ENCODE measurements at places on chromosomes 4 and X.

- no peak for DNase-seq
Observed at GRCh38 chrX:150196285-150196684, 166.8 kb upstream of the MAMLD1 start.

DNA sequence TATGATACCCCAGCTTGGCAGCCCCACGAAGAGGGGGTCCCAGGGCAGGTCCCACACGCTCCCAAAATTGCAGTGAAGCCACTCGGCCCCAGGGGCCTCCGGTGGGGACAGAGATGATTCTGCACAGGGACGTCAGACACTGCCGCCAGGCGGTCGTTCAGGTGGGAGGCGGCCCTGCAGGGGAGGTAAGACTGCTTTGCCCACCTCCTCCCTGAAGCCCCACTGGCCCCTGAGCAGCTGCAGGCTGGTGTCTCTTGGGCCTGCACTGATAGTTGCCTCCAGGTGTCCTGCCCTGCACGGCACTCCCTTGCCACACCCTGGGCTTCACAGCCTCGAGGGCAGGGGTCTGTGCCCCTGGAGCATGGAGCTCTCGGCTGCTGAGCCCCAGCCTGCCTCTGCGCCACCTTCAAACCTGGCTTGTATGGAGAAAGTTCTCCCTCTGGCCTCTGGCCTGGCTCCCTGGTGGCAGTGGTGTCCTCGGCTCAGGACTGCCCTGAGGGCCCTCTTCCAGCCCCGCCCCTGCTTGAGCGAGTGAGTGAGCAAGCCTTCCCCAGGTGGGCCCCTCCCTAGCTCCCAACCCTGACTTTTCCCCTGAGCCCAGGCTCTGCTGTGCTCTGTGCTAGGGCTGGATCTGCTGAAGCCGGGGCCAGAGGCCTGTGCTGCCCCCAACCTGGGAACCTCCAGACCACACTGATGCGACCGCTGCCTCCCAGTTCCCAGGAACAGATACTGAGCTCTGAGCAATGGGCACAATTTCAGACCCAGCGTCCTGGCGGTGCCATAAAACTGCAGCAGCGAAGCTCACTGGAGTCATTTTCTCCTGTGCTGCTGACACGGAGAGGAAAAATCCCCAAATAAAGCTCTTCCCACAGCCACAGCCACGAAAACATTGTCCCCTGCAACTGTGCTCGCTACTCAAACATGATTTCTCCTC is 16.1 kb downstream of the ADRA2C start:
- no peak for DNase-seq

DNA sequence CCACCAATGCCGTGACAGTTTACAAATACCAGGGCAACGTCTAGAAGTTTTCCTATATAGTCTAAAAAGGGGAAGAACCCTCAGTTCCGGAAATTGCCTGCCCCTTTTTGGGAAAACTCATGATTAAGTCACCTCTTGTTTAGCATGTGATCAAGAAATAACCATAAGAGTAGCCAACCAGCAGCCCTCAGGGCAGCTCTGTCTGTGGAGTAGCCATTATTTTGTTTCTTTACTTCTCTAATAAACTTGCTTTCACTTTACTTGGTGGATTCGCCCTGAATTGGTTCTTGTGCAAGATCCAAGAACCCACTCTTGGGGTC is 20.0 kb upstream of the HOPX start:
- DNase-seq: no peak

- DNase-seq: no peak
Observed at GRCh38 chr4:183599690-183600089, 59.3 kb downstream of the RWDD4 start.

DNA sequence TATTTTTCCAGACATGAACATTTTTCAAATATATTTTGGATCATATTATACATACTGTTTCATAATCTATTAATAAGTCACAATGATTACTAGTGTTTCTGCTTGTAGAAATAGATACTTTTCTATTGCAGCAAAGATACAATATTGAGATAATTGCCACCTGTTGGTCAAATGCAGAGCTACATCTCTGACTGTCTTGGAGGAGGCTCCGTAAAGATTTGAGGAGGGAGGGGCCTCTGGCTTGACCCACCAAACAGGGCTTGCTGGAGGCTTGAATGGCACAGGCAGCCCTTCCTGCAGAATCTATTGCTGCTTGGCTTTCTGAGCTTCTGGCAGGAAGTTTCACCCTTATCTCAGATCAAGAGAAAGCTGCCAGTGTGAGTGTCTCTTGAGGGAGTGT is 99.3 kb upstream of the ARMCX2 start:
- peak; percentile 1 for DNase-seq

DNA sequence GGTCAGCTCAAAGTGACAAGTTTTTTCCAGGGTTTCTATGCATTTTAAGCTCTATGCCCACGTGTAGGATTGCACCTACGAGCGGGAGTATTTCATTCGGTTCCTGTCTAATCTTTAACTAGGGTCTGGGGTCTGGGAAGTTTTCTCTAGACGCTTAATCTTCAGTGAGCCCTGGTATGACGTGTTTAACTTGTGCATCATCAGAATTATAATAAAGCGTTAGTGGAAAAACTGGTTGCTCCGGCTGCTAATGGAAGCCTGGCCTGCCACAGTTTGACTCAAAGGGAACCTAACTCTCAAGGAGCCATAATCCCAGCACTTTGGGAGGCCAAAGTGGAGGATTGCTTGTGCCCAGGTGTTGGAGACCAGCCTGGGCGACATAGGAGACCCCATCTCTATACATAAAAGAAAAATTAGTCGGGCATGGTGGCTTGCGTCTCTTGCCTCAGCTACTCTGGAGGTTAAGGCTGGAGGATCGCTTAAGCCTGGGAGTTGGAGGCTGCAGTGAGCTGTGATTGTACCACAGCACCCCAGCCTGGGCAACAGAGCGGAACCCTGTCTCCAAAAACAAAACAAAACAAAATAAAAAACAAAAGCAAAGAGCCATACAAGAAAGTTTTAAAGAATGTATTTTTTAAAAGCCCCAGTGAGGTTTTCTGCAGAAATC is 30.2 kb downstream of the ARSD start:
- no peak for DNase-seq

GRCh38 chr4:80529026-80529425 is 193.5 kb downstream of the CFAP299 start:
- DNase-seq: no peak

DNA sequence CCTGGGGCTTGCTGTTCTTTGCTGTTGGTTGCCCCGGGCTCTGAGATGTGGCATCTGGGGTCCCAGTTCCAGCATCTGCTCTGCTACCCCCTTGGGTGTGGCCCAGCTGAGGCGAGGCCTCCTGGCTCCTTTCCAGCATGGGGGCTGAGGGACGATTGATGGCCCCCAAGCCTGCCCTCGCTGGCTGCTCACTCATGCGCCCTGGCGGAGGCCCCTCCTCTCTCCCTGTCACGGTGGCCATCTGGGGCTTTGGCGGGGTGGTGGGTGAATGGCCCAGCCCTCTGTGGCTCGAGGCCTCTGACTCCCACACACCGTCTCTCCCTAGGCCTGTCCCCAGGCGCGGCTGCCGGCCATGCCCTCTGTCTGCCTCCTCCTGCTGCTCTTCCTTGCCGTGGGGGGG is 1.8 kb downstream of the PLXNA3 start:
- no peak for DNase-seq

DNA sequence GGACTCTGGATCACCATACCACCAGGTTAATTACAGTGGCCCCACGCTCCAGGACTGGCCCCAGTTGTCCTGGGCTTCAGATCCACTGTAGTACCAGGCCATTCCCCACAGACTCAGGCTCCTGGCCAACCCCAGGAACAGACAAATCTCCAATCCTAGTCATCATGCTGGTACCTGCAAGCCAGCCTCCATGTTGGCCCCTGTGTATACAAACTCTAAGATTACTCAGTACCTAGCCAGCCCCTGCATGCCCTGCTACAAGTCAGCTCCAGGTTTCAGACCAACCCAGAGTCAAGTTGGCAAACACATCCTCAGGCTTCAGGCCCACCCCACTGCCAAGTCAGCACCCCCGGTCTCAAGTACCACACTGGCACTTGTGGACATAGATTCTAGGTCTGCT is 85.9 kb downstream of the KLF8 start:
- DNase-seq: no peak

DNA sequence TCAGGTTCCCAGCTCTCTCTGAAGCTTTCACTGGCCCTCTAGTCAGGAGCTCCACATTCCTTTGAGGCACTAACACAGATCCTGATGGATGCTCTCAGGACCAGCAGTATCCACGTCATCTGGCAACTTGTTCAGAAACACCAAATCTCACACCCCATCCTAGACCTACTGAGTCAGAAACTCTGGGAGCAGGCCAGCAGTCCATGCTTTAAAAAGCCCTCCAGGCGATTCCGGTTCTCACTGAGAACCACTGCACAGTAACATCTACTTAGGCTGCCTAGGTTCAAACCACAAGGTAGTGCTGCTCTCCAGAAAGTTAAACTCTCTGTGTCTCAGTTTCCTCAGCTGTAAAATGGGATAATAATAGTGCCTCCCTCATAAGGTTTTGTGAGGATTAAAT is 55.3 kb downstream of the CCDC158 start:
- no peak for DNase-seq

DNA sequence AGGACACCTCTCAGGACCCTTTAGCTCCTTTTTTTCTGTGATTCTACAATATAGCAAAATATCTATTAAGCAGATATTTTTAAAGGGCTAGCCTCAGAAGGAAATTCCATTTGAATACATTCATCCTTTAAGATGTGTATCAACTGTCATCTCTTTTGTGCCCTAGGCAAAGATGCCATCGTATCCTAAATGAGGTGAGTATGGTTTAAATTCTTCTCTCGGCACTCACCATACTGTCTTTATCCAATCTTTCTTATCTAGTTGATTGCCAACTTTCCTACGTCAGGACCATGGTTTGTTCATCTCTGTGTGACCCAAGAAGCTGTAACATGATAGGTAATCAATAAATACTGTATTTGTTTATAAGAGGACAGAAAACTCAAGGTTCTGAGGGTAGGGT is 176.0 kb downstream of the LDB2 start:
- no peak for DNase-seq

DNA sequence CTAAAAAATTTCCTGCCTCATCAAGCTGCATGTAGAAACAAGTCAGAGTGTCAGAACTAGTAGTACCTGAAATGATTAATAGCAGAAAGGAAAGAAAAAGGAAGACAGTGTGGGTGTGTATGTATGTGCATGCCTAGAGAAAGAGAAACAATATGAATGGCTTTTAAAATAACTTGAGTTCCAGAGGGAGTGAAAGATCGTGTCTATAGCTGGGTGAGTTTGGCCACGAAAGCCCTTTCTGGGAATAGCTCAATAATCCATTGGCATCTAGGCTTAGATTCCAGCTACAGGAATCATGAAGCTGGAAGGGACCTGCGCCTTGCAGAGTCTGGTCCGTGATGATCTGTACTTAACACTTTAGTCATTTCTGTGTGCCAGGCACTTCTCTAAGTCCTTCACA is 195.6 kb downstream of the RAPGEF2 start:
- no peak for DNase-seq

Data from KG1 (cell line).